ENCODE measurements at places on chromosomes 13 and 19.

DNA sequence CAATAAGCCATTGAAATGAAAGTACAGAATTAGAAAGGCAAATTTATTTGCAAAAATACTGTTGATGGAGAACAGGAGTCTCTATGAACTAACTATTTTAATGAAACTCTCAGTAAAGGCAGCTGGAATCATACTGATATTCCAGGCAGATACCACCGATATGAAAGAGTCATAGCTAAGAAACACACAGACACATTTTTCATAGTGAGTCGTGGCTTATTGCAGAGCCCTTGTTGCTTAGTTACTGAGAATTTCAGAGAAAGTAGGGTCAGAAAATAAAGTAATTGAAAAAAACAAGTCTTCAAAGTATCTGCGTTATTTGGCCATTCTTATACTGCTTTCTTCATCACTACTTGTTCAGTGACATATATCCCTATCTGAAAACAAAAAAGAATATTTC lies 1890.9 kb downstream of the PCDH9 start:
- no peak for DNase-seq

DNA sequence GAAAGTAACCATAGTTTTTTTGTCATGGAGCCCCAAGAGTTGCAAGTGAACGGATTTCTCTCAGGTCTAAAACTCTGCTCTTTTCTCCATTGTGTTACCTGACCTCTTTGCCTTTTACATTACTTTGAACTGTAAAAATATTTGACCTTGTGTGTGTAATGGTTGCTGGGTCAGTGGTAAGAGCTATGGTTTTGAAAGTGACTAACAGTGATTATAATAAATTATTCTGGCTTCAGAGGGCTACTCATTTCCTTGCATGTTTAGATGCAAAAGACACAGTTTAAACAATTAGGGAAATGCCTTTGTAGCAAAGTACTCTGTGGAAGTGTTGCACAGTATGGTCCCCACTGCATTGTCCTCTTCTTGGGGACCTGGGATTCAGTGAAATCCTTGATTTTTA lies 29.3 kb upstream of the PSG8 start:
- peak; percentile 6 for DNase-seq

- no peak for DNase-seq
Measured at GRCh38 chr13:79833991-79834390, 353.0 kb downstream of the NDFIP2 start.

DNA sequence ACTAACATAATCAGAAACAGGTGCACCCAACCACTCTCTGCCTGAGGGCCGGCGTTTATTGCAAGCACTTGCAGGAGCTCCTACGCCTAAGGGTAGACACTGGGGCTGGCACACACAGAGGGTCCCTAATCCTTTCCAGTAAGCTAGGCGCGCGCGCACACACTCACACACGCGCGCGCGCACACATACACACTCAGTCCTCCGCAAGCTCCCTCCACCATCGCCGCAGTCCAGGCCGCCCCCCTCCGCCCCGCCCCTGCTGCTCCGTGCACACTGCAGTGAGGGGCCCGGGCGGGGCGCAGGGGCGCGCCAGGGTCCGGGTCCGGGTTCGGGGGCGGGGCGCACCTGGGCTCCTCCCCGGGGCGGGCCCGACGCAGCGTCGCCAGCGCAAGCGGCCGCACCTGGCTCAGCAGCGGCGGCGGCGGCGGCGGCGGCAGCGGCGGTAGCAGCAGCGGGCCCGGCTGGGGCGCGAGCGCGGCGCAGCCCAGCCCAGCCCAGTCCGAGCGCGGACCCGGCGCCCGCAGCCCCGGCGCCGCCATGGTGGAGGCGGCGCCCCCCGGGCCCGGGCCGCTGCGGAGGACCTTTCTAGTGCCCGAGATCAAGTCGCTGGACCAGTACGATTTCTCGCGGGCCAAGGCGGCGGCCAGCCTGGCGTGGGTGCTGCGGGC lies at the start of gene CAMSAP3:
CAMSAP3 (plus strand) TSS at position 398 of the 668 bp plus-strand sequence; CDS start at position 538, 140 bp downstream.
- no peak for DNase-seq

- DNase-seq: no peak
Measured at GRCh38 chr13:42786715-42787114, 5.3 kb downstream of the FAM216B start.

- DNase-seq: no peak
Measured at GRCh38 chr19:36120092-36120983, 5.1 kb downstream of the TBCB start.

All from AG08395 (cell line).